Left forelimb (tissue), 1 donor: ENCODE measurements at places on chromosomes 11 and 22.

DNA sequence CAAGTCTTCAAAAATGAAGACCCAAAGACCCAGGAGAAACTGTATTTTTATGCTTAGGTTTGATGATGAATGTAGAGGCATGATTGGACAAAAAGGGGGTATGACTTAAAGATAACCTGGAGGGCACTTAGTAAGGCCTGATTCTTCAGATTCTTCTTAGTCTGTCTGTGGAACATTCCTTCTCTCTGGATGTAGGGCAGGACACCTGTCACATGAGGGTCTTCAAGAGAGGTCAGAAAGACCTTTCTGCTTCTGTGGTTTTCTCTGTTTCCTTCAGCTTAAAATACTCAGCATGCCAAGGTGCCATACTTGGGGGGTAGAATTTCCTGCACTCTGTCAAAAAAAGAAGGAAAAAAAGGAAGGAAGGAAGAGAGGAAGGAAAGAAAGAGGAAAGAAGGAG lies 78.1 kb downstream of the BLID start:
- DNase-seq = no peak

DNA sequence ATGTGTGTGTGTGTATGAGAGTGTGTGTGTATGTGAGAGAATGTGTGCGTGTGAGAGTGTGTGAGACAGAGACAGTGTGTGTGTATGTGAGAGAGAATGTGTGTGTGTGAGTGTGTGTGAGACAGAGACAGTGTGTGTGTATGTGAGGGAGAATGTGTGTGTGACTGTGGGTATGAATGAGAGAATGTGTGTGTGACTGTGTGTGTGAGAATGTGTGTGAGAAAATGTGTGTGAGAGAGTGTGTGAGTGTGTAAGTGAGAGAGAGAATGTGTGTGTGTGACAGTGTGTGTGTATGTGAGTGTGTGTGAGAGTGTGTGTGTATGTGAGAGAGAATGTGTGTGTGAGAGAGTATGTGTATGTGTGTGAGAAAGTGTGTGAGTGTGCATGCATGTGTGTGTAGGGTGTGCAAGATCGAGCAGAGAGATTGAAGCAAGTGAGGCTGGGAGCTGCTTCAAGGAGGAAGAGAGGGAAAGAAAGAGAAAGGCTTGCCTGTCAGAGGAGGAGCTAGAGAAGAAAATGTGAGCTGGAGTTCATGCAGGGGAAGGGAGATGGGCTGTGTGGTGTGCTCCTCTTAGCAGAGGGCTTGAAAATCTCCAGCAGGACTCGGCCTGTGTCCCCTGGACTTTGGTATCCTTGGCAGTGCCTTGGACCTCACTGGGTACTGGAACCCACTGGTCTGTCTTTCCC lies 27.7 kb upstream of the TP53I11 start:
- no peak for DNase-seq

- no peak for DNase-seq
These were observed 100.7 kb downstream of the DBX1 start for GRCh38 chr11:20059587-20060021.

DNA sequence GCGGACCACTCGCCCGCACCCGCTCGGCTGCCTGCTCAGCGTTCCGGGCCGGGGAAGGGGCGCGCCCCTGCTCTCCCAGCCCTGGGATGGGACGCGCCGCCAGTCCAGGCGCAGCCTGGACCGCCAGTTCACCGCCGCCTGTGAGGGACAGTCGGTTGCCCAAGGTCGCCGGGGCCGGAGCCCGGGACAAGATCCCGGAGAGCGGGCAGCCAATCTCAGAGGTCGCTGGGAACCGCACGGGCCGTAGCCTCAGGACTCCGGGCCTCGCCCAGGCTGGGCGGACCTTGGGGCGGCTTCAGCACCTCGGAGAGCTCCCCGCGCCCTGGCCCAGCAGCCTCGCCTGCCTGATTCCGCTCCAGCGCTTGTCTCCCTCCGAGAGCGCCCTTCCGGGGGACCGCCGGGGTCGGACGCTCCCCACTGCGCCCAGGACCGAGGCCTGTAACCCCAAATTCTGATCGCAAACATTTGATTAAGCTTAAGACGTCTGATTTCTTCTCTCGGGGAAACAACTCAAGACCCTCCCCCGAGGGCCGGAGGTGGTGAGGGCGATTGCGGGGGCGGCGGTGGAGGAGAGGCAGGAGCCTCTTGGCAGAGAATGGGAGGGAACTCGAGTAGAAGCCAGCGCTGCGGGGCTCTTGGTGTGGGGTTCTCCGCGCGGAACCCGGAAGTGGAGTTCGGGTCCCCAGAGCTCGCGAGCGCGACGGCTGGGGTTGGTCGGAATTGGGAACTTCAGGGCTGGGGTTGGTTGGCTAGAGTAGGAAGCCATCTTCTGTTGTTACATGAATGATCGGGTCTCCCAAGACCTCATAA lies 1.1 kb upstream of the CHRM4 start:
- DNase-seq = peak; percentile 91

DNA sequence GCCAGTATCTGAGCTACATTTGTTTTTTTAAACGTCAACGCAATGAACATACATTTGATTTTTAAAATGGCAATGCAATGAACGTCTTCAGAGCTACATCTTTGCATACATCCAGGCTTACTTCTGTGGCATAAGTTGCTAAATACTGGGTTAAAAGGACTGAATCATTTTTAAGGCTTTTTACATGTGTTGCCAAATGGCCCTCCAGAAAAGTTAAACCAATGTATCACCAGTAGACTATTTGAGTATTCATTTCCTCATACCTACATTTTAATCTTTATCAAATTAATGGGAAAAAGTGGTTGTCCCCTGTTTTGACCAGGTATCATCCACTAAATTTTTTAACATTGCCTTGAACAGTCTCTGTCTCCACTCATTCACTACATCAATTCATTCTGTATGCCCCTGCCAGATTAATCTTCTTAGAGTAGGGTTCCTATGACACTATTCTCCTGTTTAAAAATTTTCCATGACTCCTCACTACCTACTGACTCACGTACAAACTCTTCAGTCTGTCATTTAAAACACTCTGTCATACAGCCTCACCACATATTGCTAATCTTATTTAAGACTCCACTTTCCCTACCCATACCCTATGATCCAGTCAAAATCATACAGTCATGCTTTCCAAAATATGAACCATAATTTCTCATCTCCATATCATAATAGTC lies 12.4 kb upstream of the PRRG4 start:
- DNase-seq = no peak

DNA sequence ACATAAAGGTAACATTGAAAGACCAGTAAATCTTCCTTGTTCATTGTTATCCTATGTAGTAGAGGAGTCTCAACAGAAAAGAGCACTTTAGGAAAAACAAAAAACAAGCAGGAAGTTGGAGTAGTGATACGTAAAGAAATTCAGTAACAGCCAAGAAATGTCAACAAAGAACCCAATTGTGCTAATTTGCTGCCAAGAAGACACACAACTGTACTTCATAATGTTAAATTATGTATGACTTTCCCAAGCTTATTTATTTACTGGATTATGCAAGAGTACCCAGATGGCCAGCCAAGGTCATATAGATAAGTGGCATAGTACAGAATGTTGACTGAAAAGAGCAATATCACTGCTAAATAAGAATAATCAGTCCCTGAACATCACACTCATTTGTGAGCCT lies 264.7 kb upstream of the CCDC179 start:
- no peak for DNase-seq
